DND-41 (cell line): ENCODE measurements at places on chromosomes 4 and X.

DNA sequence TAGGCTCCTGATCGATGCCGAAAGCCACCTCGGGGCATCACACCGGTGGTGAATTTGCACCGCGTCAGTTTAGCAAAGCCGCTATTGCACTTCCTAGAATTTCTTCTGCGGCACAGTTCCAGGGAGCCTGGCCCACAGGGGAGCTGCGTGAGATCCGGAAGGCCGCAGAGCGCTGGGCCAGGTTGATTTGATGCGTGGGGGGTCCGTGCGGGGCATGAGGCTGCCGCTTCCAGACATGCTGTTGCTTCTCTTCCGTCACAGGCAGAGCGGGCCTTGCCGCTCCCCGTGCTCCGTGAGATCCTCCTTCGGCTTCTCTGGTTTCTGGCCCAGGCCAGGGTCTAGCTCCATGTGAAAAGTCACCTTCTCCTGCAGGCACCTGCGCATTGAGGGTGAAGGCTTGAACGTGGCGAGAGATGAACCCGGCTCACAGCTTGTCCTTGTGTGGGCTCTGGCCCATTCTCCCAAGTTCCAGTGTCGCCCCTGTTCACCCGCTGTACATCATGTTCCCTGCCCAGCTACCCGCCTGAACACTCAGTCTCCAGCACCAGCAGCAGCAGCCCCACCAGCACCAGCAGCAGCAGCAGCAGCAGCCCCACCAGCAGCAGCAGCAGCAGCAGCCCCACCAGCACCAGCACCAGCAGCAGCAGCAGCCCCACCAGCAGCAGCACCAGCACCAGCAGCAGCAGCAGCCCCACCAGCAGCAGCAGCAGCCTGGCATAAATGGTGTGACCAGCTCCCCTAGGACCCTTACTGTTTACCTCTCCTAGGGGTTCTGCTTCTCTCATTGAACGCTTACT is 131.2 kb downstream of the TRIML1 start:
- no peak for DNase-seq

DNA sequence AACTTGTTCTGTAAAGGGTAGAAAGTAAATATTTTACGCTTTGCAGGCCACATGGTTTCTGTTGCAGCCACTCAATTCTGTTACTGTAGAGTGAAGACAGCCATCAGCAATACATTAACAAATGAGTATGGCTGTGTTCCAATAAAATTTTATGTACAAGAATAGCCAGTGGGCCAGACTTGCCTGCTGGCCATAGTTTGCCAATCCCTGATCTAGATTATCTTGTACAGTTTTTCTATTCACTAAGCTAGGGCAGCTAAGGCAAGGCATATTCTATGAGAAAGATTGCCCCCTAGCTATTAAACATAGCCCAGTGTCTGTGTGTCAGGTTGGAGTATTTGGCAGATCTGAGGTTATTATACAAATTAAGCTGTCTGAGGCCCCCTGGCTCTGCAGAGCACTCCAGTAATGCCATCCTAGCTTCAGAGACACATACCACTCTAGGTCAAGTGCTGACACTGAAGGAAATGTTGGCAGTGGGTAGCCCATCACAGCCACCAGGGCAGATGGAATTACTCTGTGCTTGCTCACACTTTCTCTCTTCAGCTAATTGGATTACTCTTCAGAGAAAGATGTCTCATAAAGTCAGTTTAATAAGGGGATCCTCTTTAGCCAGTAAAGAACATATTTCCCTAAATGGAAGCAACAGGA is 40.7 kb downstream of the MTTP start:
- no peak for DNase-seq

- no peak for DNase-seq
These were observed 764.6 kb upstream of the FTHL17 start for GRCh38 chrX:31836479-31836878.

- DNase-seq, result peak; percentile 80
These were observed 440.9 kb downstream of the INPP4B start for GRCh38 chr4:142405021-142405694.

DNA sequence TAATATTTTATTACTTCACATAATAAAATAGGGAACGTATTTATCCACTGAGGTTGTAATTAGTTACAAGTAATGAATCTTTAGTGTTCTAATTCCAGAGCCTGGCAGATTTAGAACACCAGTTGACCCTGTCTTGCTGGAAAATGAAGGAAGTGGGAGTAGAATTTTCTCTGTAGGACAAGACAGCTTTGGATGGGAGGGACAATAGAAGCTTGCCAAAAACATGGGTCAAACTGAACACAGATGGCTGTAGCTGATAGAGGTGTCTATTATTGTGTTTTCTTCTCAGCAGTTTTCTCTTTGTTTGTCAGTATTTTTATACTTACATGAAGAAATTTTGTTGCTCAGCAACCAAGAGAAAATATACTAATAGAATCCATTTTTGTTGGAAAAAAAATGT is 20.2 kb downstream of the FAT4 start:
- DNase-seq, result no peak
